ENCODE measurements at places on chromosomes 4 and X.

GRCh38 chr4:7804756-7805385 is 134.8 kb downstream of the AFAP1 start:
- no peak for DNase-seq

DNA sequence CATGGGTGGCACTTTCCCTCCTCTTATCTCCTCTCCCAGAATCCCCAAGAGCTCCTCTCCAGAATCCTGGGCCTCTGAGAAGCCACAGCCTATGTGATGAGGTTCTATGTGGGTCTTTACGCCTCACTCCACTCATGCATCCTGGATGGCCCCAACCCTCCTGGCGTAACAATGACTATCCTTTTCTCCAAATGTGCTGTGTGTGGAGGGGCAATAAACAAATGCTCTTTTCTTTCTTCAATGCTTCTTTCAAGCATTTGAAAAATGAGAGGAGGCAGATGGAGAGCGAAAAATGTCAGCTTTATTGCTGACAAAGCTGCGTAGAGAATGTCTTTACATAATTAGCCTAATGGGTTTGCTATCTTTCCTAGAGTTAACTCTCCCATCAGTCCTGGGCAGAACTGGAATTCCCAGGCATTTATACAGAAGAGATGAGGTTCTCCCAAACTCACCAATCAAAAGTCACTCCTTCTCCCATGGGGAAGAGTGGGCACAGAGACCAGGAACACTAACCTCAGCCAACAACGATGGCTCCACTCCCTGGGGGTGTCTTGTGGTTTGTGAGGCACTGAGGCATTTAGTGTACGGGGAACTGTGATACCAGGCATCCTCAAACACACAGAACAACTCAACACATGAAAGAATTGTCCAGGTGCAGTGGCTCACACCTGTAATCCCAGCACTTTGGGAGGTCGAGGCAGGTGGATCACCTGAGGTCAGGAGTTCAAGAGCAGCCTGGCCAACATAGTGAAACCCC is 118.9 kb upstream of the SLC34A2 start:
- DNase-seq, result no peak

DNA sequence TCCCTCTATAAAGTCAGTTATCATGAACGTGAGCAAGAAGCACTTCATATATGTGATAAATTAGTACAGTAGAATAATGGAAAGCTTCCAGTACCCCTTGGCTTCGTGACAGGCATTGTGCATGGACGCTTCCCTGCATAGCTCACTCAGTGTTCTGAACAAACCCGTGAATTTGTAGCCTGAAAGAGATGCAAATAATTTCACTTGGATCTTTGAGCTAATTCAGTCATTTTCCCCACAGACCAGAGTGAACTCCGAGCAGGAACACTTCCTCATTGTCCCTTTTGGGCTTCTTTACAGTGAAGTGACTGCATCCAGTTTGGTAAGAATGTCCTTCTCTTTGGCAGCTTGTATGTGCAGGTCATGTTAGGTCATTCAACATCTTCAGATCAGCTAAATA is 50.1 kb downstream of the ADD1 start:
- DNase-seq, result no peak

- no peak for DNase-seq
Observed at GRCh38 chr4:15149234-15149838, 147.1 kb downstream of the CPEB2 start.

- no peak for DNase-seq
Observed at GRCh38 chr4:52555356-52555716, 103.8 kb downstream of the USP46 start.

DNA sequence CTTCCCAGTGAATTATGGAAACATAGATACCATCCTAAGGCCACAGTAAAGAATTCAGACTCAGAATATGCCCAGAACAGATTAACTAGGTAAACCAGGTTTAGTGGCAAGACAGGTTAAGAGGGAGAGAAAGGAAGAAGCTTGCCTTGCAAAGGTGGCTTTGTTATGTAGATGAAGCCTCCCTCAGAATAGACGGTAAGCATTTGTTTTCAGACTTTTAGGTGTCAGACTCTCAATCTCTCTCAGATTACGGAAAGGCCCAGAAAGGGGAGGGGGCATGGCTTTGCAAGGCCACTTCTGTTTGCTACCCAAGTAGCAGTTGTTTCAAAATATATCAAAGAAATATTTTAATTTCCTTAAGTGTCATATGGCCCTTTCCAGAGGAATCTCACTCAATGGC is 457.1 kb upstream of the BOD1L1 start:
- no peak for DNase-seq

GRCh38 chrX:57669961-57670360 is 10.1 kb downstream of the NLRP2B start:
- DNase-seq, result no peak

- no peak for DNase-seq
Observed at GRCh38 chrX:16977771-16978170, 31.3 kb downstream of the REPS2 start.

DNA sequence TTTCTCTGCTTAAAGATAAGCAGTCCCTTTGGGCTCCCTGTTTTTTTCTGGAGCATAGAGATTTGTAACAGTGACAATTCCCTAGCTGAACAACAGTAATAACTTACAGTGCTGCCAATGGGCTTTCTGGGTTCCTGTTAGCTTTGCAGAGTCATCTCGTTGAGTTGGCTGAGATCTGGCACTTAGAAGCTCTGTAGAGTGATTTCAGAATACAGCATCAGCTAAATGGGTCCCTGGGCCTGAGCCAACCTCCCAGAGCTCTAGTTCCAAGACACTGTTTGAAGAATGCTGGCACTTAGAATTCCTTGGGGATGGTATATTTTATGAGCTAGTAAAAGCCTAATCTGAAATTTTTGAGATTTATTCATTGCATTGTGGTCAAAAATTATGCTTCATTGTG is 43.5 kb upstream of the SERTM2 start:
- no peak for DNase-seq
